ENCODE measurements at places on chromosomes 4 and X.

DNA sequence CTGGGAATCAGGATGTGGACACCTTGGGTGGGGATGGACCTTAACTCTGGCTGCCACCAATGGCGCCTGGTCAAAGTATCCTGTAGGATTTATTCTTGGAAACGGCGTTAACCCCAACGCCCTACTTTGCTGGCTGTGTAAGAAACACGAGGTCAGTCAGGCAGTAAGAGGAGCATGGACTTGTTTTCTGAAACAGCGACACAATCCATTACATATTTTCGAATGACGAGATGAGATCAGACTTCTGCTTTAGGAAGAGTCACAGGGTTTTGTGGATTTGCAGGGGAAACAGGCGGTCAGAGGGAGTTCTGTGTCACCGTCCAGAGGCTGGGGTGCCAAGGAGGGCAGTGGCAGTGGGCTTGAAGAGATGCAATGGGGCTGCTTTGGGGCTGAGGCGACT is 92.2 kb downstream of the TBL1X start:
- no peak overlapping the region for H3K4me3 ChIP-seq
- H3K36me3 ChIP-seq, result no peaks in the 10 kb centered on the region
- H3K27ac ChIP-seq, result no peak overlapping the region
- no peak for DNase-seq

GRCh38 chrX:153900831-153901752 is 3.4 kb upstream of the AVPR2 start:
- H3K4me3 ChIP-seq, result no peak overlapping the region
- no peaks in the 10 kb centered on the region for H3K36me3 ChIP-seq
- DNase-seq, result no peak
- no peaks in the 10 kb centered on the region for H3K4me1 ChIP-seq
- H3K27ac ChIP-seq, result no peak overlapping the region
- no peaks in the 10 kb centered on the region for H3K27me3 ChIP-seq

DNA sequence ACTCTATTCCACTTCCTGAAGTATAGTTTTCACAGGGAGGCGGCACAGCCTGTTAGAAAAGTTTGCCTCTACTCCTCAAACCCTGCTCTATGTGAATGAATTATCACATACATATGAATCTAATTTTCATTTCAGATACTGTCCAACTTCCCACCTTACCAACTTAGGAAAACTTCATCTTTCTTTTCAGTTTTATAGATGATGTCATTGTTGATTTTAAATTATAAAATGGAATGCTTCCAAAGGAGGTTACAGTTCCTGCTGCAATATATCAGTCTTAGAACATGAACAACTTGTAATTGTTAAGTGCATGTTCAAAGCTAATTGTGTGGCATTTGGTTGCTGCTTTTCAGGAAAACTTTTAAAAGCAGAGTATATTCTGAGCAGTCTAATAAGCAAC is 92.4 kb downstream of the NEUROG2 start:
- no peaks in the 10 kb centered on the region for H3K27me3 ChIP-seq
- peaks cover 46% of the 10 kb centered on the region for H3K36me3 ChIP-seq
- no peak for DNase-seq
- no peaks in the 10 kb centered on the region for H3K4me1 ChIP-seq

DNA sequence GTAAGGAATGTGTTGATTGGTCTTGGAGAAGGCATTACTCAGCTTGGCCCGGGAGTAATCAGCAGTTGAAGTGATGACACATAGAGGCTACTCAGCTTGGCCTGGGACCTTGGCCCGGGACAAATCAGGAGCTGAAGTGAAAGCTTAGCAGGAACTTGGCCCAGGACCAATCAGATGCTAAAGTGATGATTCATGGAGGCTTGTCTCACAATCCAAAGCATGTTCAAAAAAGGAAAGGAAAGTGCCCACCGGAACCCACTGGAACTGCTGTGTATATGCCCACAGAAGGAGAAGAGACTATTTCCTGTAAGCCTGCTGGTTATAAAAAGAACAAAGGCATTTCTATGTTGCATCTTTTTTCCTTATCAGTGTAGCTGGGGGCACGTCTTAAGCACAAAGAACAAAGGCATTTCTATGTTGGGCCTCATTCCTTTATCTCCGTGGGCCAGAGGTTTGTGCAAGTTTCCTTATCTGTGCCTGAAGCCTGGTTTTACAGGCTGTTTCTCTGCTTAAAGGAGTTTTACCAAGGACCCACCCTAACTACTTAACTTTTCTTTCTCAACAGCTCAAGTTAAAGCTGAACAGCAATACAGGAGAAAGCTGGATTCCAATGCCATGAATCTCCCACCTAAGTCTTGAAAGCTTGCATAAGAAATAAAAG is 1176.7 kb downstream of the NLGN4X start:
- no peaks in the 10 kb centered on the region for H3K36me3 ChIP-seq
- no peaks in the 10 kb centered on the region for H3K4me1 ChIP-seq
- H3K27me3 ChIP-seq, result no peaks in the 10 kb centered on the region
- no peak for DNase-seq

DNA sequence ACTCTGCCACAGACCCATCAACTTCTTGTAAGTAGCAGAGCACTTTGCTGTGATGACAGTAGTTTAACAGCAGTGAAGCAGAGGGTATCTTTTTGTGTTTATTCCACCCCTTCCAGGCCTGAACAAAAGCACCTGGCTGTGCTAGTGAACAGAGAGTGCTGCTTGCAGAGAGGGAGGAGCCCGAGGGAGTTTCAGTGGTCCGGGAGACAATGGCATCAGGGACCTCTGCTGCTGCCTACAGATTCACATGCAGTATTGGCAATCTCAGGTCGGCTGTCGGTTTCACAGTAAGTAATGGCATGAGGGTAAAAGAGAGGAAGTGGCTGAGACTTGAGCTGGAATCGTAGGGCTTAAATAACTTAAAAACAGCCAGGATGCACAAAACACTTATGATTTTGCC is 755.8 kb downstream of the RPA4 start:
- no peak for DNase-seq
- H3K27ac ChIP-seq, result no peak overlapping the region
- no peaks in the 10 kb centered on the region for H3K27me3 ChIP-seq
- H3K4me3 ChIP-seq, result no peak overlapping the region
- H3K4me1 ChIP-seq, result no peaks in the 10 kb centered on the region

- H3K27ac ChIP-seq, result no peak overlapping the region
Observed at GRCh38 chrX:114959729-114960128, 57.7 kb downstream of the IL13RA2 start.

DNA sequence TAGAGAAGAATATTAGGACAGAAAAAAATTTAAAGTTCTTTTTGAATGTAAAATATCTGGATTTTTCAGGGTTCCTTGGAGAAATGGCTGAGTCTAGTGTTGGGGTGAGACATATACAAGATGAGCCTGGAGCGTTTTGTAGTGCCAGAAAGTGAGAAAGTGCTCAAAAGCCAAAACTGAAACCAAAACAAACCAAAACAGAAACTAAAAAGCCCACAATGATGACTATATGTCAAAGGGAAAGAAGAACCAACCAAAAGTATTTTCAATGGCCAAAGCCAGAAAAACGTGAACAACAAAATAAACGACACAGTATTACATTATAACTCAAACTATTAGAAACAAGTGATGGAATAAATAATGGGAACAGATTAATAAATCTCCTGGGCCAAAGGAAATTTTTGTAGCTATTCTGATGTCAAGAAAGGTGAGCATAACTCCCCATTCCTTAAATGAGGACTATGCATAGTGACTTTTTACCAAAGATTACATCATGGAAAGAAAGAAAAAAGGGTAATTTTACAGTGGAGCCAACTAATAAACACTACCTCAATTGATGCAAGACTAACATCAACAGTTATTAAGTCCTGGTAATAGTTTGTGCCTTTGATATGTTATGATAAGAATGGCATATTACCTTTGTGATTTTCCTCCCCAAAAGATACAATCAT is 1137.6 kb downstream of the C4orf33 start:
- no peak overlapping the region for H3K27ac ChIP-seq
- no peak overlapping the region for H3K4me3 ChIP-seq
- no peaks in the 10 kb centered on the region for H3K4me1 ChIP-seq

DNA sequence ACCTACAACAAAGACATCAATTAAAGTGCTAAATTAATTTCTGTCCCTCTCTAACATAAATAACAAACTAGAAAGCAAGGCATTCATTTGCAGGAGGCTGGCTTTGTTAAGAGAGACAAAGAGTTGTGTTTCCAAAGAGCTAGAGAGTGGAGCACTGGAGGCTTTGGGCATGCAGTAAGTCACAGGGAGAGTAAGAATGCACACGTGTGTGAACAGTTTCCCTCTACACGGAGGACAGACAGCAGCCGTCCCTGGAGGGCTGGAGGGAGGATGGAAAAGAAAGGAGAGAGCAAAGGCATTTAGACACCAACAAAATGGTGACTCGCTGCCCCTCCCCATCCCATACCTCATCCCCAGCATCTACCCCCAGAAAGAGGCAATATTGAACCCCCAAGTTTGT is 20.4 kb upstream of the DCHS2 start:
- no peak overlapping the region for H3K27ac ChIP-seq
- H3K4me1 ChIP-seq, result no peaks in the 10 kb centered on the region
- no peaks in the 10 kb centered on the region for H3K36me3 ChIP-seq
- H3K4me3 ChIP-seq, result no peak overlapping the region

DNA sequence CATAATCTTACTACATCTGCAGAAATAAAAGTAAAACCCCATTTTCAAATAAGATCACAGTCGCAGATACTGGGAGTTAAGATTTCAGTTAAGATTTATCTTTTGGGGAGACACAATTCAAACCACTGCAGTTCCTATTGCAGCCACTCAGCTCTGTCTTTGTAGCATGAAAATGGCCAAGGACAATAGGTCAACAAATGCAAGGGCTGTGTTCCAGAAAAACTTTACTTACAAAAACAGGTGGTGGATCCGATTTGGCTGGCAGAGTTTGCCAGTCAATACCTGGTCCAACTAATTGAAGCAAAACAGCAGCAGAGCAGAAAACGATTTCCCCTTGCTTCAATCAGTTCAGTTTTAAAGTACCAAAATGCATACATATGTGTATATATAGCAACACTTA is 77.4 kb downstream of the TENM3 start:
- no peaks in the 10 kb centered on the region for H3K36me3 ChIP-seq
- no peak overlapping the region for H3K27ac ChIP-seq
- H3K4me3 ChIP-seq, result no peak overlapping the region
- DNase-seq, result no peak
- no peaks in the 10 kb centered on the region for H3K4me1 ChIP-seq

DNA sequence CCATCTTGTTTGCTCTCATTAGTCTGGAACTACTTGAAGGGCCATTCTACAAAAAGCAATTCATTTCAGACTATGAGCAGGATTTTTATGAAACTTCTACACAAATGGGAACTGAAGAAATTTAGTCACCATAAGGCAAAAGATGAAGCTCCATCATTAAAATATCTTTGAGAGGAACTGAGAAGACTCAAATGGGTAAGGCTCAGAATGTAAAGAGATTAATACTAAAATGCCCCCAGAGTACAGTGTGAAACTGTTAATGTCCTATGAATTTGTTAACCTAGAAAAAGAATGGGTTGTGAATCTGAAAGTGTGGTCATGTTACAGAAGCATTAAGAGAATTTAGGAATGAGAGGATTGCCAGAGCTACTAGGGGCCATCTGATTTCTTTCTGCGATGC is 77.9 kb upstream of the SLC7A11 start:
- no peak for DNase-seq
- no peaks in the 10 kb centered on the region for H3K36me3 ChIP-seq
- no peak overlapping the region for H3K27ac ChIP-seq
- H3K27me3 ChIP-seq, result no peaks in the 10 kb centered on the region
- no peak overlapping the region for H3K4me3 ChIP-seq

GRCh38 chrX:21666679-21667078 is 8.5 kb upstream of the KLHL34 start:
- H3K4me1 ChIP-seq, result no peaks in the 10 kb centered on the region
- H3K27me3 ChIP-seq, result no peaks in the 10 kb centered on the region
- H3K36me3 ChIP-seq, result no peaks in the 10 kb centered on the region
- no peak for DNase-seq
- no peak overlapping the region for H3K4me3 ChIP-seq
- no peak overlapping the region for H3K27ac ChIP-seq

- H3K27ac ChIP-seq, result no peak overlapping the region
- no peak overlapping the region for H3K4me3 ChIP-seq
- H3K36me3 ChIP-seq, result no peaks in the 10 kb centered on the region
- no peaks in the 10 kb centered on the region for H3K27me3 ChIP-seq
- DNase-seq, result no peak
- H3K4me1 ChIP-seq, result no peaks in the 10 kb centered on the region
Observed at GRCh38 chrX:96453139-96453538, 231.5 kb upstream of the DIAPH2 start.

- H3K4me1 ChIP-seq, result peaks cover 6% of the 10 kb centered on the region
- H3K36me3 ChIP-seq, result no peaks in the 10 kb centered on the region
- H3K27me3 ChIP-seq, result no peaks in the 10 kb centered on the region
- no peak for DNase-seq
- H3K4me3 ChIP-seq, result no peak overlapping the region
Observed at GRCh38 chrX:124005228-124005627, 43.7 kb downstream of the STAG2 start.

DNA sequence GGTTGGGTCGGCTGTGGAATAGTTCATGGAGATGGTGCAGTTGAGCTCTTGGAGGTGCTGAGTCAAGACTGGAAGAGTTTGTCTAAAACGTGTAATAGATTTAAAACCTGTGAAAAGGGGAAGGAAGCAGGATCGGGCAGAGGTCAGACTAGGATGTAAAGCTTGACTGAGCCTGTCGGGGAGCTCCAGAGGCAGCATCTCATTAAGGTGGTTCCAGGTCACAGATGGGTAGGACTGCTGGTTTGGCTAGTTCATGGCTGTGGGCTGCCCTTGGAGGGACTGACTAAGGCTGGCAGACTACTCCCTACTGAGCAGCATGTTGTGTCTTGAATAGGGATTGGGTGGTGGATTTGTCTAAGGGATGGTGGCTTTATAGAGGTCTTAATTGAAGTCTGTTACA is 28.4 kb upstream of the WDR1 start:
- DNase-seq, result no peak
- no peaks in the 10 kb centered on the region for H3K36me3 ChIP-seq
- no peaks in the 10 kb centered on the region for H3K4me1 ChIP-seq

DNA sequence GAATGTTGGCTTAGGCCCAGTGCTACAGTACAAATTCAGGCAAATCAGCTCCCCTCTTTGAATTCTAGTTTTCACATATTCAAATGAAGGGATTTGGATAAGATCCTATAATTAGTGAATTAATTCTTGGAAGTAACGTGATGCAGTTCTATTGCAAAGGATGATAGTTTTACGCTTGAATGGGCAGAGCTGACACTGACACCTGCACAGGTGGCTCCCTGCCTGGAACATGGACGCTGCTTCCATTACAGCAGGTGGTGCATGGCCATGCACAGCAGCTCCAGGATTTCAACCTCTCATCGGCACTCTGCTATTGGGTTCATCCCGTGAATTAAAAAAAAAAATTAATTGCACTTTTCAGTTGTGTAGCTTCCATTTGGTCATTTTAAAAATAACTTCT is 28.4 kb upstream of the RPS6KA6 start:
- no peaks in the 10 kb centered on the region for H3K4me1 ChIP-seq
- no peak overlapping the region for H3K27ac ChIP-seq
- H3K36me3 ChIP-seq, result no peaks in the 10 kb centered on the region
- no peaks in the 10 kb centered on the region for H3K27me3 ChIP-seq

DNA sequence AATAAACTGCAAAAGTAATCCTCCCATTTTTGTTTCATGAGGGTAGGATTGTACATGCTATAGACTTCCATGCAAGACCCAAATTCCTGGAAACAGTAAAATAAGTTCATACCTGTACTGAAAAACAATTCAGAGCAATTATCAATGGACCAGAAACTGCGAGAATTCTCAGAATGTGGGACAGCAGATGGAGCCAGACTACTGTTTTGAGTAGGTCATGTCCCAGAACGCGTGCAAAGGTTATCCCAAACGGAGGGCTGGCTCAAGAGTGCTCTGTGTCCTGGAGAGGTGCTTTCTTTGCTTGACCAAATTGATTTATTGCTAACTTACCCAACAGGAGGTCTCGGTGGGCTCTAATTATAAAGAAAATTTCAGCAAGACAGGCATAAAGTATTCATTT is 1.7 kb upstream of the MAGEH1 start:
- no peak for DNase-seq
- H3K36me3 ChIP-seq, result no peaks in the 10 kb centered on the region
- H3K27ac ChIP-seq, result no peak overlapping the region
